ENCODE measurements at places on chromosomes 3 and 15.

DNA sequence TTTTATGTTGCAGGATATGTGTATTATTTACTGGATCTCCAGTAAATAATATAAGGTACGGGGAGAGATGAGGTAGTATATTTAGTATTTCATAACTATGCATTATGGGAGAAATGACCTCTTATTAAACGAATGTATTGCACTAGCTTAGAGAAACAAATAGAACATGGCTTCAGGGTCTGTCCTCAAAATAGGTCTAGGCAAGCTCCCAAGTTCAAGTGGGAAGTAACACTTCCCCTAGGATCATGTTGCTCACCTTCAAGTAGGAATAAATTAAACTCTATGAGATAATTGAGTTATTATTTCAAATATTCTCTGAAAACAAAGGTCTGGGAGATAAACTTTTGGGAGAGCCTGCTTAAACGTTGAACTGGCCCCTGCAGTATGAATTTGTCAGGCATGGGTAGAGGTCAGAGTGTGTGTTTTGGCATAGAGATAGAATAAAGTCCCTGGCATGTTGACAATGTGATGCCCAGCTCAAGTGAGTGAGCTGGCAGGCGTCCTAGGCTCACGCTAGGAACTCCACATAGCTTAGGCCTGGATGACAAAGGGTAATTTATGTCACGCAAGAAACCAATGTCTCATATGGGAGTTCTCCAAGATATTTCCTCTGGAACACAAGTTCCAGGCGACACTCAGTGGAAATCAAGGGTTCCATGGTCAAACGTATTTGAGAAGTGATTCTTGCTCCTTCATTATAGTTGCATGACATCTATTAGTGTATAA is 236.8 kb downstream of the CACNA2D3 start:
- DNase-seq, result no peak

DNA sequence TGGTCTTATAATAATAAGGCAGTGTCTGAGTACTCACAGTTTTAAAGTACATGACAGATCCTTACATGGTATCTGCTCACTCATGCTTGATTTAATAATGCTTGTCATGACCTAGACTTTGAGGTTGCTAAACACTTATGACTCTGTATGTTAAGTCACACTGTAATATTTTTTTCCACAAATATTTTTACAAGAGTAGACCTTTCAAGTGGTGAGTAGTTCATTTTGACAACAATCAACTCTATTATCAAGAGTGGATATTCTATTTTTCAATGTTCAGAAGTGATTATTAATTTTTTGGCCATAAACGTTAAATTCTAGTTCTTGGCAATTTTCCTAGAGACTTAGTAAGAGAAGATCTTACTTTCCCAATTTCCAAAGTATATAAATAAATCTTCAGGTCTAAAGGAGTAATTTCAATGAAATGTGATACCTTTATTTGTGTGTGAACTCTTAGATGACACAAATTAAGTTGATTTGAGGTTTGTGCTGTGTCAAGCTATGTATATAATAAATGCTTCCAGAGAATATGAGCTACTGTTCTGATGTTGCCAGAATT is 104.5 kb downstream of the NLGN1 start:
- no peak for DNase-seq

- no peak for DNase-seq
These were observed 91.2 kb downstream of the DUT start for GRCh38 chr15:48422401-48422800.

GRCh38 chr3:143755978-143756377 is 92.3 kb downstream of the SLC9A9 start:
- DNase-seq, result no peak

GRCh38 chr3:100107221-100107814 is 7.0 kb downstream of the FILIP1L start:
- DNase-seq, result no peak

Data from stimulated activated CD8-positive, alpha-beta memory T cell treated with anti-CD3 and anti-CD28 coated beads, Interleukin-7, amount 100 ng/mL, for 1 hour (primary cell).